Naive thymus-derived CD8-positive, alpha-beta T cell (primary cell): ENCODE measurements at places on chromosomes 2 and 18. TPM values are rescaled to one million over a fixed set of nuclear protein-coding genes. Genes with fewer than 3 reads are reported as not detected.
A peak's percentile ranks its signal among the peaks of the same experiment; 100 is the strongest.

- DNase-seq: no peak
- no peaks in the 10 kb centered on the region for H3K36me3 ChIP-seq
- no peaks in the 10 kb centered on the region for H3K4me1 ChIP-seq
- peaks cover 8% of the 10 kb centered on the region for H3K27me3 ChIP-seq
- H3K4me3 ChIP-seq: no peak overlapping the region
Measured at GRCh38 chr2:30949435-30949834, 142.2 kb upstream of the CAPN13 start.

GRCh38 chr2:177733322-177733855 lies 339.2 kb downstream of the PDE11A start:
- no peak overlapping the region for H3K27ac ChIP-seq
- no peaks in the 10 kb centered on the region for H3K4me1 ChIP-seq
- no peak overlapping the region for H3K4me3 ChIP-seq
- peaks cover 24% of the 10 kb centered on the region for H3K27me3 ChIP-seq

DNA sequence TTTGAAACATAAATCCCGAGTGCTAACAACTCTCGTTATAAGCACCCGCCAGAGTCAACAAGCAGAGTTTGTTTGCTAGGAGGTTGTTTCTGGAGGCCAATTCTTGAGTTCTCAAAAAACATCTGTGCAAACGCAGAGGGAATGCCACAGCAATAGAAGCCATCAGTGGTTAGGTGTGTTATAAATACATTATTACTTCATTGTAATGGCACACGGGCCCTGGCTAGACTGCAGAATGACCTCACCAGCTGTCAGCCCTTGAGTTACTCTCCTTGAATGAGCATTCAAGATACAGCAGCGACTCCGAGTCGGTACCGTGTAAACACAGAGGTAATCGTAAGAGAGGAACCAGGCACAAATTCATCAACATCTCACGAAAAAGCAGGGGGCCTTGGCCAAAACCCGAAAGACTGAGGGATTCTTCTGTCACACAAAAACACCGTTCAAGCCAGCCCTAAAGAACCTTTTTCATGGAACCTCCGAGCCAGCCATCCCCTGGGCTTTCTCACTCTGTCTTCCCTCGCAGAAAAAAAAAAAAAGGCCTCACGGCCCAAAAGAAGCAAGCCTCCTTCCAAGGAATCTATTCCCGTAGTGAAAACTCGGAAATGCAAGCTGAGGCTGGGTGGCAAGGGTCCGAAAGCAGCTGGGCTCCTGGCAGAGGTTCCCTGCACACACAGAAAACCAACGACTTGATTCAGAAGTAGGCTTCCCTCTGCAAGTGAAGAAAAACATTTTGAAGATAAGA lies 133.7 kb upstream of the MEIS1 start:
- H3K4me3 ChIP-seq: no peak overlapping the region
- no peaks in the 10 kb centered on the region for H3K36me3 ChIP-seq
- no peaks in the 10 kb centered on the region for H3K27me3 ChIP-seq
- no peak for DNase-seq
- H3K4me1 ChIP-seq: no peaks in the 10 kb centered on the region

DNA sequence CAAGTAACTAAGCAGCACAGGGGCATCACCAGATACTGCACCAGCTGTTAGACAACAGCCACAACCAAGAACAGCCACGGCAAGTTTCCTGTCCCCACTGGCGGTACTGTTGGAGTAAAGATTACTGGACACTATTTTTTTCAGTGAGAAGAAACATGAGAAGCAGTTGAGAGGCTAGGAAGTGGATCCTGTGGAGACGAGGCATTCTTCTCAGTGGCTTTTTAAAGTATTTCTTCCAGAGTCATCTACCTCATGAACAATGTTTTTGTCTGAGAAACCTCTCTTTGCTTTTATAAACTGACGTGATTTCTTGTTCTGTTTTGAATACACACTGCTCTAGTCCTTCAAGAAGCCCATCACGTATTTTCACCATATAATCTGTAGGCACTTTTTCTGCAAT lies 18.8 kb downstream of the TM4SF20 start:
- no peaks in the 10 kb centered on the region for H3K4me1 ChIP-seq
- H3K27me3 ChIP-seq: no peaks in the 10 kb centered on the region
- H3K27ac ChIP-seq: peak overlapping the region; percentile 34

Gene CYP1B1
- polyA plus RNA-seq: 0.14 TPM

DNA sequence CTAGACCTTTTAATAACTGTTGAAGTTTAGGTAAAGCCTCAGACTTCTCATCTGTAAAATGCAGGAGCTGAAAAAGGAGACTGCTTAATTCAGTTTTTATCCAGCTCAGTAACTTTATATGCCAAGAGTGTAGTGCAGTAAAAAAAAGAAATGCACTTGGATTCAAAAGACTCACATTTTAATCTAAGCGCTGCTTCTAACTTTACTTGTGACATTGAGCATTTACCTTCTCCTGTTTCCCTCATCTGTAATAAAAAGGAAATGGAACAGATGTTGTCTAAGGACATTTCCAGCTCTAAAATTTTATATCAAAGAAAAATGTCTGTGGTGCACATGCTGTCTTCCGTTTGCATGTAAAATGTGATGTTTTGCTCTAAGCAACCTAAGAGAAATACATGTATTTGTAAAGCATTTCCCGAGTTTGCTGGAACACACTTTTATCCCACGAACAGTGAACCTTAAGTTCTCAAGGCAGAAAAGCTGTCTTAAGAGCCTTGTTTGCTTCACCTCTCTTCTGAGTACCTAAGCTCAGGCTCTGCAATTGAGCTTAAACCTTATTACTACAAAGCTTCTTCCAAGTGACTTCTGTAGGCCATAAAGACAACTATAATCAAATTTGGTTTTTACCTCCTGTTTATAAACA lies 24.2 kb upstream of the TANK start:
- peaks cover 33% of the 10 kb centered on the region for H3K4me1 ChIP-seq
- peak overlapping the region; percentile 71 for H3K4me3 ChIP-seq
- peak overlapping the region; percentile 97 for H3K27ac ChIP-seq
- H3K36me3 ChIP-seq: no peaks in the 10 kb centered on the region

Gene ARHGEF4
- polyA plus RNA-seq: 9.2 TPM

Gene KIF5C
- polyA plus RNA-seq: 1.0 TPM

Gene UGT1A10
- polyA plus RNA-seq: not detected

Gene ACTG2
- polyA plus RNA-seq: 0.13 TPM

DNA sequence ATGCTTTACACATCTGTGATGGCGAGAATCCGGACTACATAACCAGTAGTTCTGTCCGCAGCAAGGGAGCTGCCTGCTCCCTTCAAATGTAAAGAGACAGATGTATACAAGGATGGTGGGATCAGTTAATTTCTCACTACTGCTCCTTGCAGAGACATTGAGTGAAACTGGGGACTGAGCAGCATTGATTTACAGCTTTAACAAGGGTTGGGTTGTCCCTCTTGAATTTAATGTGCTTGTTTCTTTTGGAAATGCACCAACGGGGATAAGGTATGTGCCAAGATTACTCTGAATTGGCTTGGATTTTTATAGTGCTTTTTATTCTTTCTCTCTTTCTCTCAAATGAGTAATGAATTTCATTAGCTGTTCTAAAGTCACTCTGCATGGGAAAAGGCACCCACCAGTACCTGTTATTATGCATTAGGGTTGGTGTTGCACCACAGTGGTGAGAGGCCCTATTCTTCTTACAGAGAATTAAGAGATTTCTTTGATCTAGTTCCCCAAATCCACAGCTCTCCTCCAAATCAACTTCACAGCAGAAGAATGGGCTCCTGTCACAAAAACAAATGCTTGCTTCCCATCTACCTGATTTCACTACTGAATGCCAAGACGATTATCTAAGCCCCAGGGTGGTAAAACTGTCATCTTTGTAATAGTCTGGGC lies 107.6 kb downstream of the DOCK10 start:
- no peaks in the 10 kb centered on the region for H3K27me3 ChIP-seq
- no peak for DNase-seq
- H3K36me3 ChIP-seq: peaks cover 34% of the 10 kb centered on the region
- H3K4me3 ChIP-seq: peak overlapping the region; percentile 35

- no peak overlapping the region for H3K27ac ChIP-seq
- DNase-seq: no peak
- peaks cover 8% of the 10 kb centered on the region for H3K36me3 ChIP-seq
- H3K4me1 ChIP-seq: no peaks in the 10 kb centered on the region
- peaks cover 3% of the 10 kb centered on the region for H3K27me3 ChIP-seq
Measured at GRCh38 chr18:44198612-44199284, 481.9 kb upstream of the SETBP1 start.

Gene RETREG2
- 57.6 TPM for polyA plus RNA-seq

Gene MAL
- polyA plus RNA-seq: 273 TPM

DNA sequence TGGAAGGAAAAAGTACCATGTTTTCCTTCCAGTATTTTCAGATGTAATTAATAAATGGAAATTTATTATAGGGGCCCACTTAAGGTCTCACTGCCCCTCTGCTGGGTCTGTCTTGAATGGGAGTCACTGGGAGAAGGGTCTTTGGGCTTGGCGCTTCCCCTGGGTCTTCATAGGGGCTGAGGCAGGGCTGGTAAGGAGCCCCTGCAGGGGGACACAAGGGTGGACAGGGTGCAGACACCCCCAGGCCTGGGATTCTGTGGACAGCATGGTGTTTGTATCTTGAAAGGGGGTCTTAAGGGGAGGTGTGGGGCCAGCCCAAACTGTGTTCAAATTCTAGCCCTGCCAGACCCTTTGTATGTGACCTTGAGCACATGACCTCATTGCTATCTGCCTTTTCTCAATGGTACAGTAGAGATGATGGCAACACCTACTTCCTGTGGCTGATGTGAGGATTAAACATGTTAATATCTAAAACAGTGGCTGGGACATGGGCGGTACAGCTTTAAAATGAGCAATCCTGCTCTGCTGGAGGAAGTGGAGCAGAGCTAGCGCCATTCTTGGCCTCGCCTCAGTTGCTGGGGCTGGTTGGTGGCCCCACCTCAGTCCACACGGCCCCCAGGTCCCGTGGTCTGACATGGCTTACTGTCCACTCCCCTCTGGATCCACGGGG lies 71.6 kb downstream of the GNAL start:
- peaks cover 11% of the 10 kb centered on the region for H3K27me3 ChIP-seq
- H3K4me1 ChIP-seq: no peaks in the 10 kb centered on the region
- no peak overlapping the region for H3K4me3 ChIP-seq

Gene GLI2
- not detected for polyA plus RNA-seq
